ENCODE measurements at places on chromosomes 1 and 21. TPM values are rescaled to one million over a fixed set of nuclear protein-coding genes. Genes with fewer than 3 reads are reported as not detected.

ELAVL4 gene
- not detected for total RNA-seq

- DNase-seq: no peak
- no peaks in the 10 kb centered on the region for H3K27me3 ChIP-seq
- H3K27ac ChIP-seq: no peak overlapping the region
- no peaks in the 10 kb centered on the region for H3K4me1 ChIP-seq
Observed at GRCh38 chr1:119209596-119210295, 69.3 kb upstream of the WARS2 start.

CFAP410 gene
- 11.9 TPM for total RNA-seq

DNA sequence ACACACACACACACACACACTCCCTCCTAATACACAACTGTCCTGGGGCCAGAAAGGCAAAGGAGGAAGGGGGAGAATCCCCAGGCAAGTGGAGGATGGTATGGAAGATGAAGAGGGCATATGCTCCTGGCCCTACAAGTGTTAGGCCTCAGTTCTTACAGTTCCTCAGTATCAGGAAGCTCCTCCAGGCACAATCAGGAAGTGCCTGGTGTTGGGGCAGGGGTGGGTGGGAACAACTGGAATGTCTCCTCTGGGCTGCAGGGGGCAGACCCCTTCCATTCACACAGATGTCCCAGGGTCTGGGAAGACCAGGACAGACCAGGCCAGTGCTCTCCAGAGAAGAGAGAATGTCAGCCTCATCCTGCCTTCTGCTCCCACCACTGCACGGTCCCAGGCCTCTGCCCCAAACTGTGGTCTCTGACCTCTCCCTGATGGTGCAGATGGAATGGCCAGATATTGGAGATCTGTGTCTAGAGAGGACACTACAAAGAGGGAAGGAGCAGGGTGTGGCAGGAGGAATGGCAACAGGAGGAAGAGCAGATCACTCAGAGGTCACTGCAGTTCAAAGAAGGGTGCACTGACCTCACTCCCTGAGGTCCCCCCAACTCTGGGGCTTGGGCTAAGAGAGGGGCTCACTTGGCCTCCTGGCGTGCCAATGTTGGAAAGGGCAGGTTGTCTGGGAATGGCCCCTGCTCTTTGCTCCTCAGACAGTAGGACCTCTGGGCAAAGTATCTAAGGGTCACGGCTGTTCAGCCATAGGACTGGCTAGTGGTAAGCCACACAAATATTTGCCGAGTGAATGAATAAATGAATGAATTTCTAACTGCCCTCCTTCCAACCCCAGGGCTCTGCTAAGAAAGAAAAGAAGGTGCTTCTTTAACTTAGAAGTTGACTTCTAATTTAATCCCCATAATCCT is 2.5 kb upstream of the DENND2D start:
- peaks cover 14% of the 10 kb centered on the region for H3K27me3 ChIP-seq
- peak overlapping the region; percentile 56 for H3K4me3 ChIP-seq
- peaks cover 9% of the 10 kb centered on the region for H3K4me1 ChIP-seq
- no peak overlapping the region for H3K27ac ChIP-seq
- H3K36me3 ChIP-seq: no peaks in the 10 kb centered on the region

SPRR2F gene
- not detected for total RNA-seq

- H3K27me3 ChIP-seq: no peaks in the 10 kb centered on the region
- peaks cover 34% of the 10 kb centered on the region for H3K36me3 ChIP-seq
- peak overlapping the region; percentile 5 for H3K27ac ChIP-seq
- H3K4me1 ChIP-seq: peaks cover 44% of the 10 kb centered on the region
Observed at GRCh38 chr21:39388038-39388810, 39.3 kb upstream of the HMGN1 start.

GRCh38 chr1:39238476-39238875 is 34.0 kb downstream of the MACF1 start:
- H3K36me3 ChIP-seq: peaks cover 20% of the 10 kb centered on the region
- DNase-seq: peak; percentile 67
- H3K4me3 ChIP-seq: no peak overlapping the region
- H3K27ac ChIP-seq: no peak overlapping the region
- H3K27me3 ChIP-seq: no peaks in the 10 kb centered on the region
- H3K4me1 ChIP-seq: peaks cover 36% of the 10 kb centered on the region

GRCh38 chr1:229203030-229203751 is 67.7 kb upstream of the RAB4A start:
- H3K4me1 ChIP-seq: peaks cover 31% of the 10 kb centered on the region
- H3K27me3 ChIP-seq: no peaks in the 10 kb centered on the region
- H3K4me3 ChIP-seq: no peak overlapping the region
- H3K27ac ChIP-seq: no peak overlapping the region
- no peak for DNase-seq

GRCh38 chr1:118788463-118788862 is 199.7 kb downstream of the TBX15 start:
- H3K27ac ChIP-seq: no peak overlapping the region
- no peaks in the 10 kb centered on the region for H3K27me3 ChIP-seq
- H3K4me1 ChIP-seq: no peaks in the 10 kb centered on the region
- no peaks in the 10 kb centered on the region for H3K36me3 ChIP-seq
- DNase-seq: peak; percentile 5
- no peak overlapping the region for H3K4me3 ChIP-seq

- no peaks in the 10 kb centered on the region for H3K4me1 ChIP-seq
- peaks cover 4% of the 10 kb centered on the region for H3K27me3 ChIP-seq
- no peak overlapping the region for H3K27ac ChIP-seq
- DNase-seq: no peak
Observed at GRCh38 chr1:50292276-50292675, 131.0 kb downstream of the DMRTA2 start.
